ENCODE measurements at places on chromosomes 5 and 9.
A peak's percentile ranks its signal among the peaks of the same experiment; 100 is the strongest.

DNA sequence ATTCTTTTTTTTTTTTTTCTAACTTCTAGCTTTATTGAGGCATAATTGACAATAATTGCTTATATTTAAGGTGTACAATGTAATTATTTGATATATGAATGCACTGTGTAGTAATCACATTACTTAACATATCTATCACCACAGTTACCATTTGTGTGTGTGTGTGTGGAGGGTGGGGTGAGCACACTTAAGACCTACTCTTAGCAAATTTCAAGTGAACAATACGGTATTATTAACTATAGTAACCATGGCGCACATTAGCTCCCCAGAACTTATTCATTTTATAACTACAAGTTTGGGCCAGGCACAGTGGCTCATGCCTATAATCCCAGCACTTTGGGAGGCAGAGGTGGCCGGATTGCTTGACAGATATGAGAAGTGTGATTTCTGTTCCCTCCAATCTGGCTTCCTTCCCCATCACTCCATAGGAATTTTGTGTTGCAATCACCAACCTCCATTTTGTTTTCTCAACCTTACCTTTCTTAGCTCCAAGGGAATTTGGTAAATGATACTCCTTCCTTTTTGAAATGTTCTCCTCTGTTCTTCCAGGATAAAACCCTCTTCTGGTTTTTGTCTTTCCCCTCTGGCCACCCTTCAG is 14.9 kb downstream of the TXN start:
- DNase-seq, result no peak

DNA sequence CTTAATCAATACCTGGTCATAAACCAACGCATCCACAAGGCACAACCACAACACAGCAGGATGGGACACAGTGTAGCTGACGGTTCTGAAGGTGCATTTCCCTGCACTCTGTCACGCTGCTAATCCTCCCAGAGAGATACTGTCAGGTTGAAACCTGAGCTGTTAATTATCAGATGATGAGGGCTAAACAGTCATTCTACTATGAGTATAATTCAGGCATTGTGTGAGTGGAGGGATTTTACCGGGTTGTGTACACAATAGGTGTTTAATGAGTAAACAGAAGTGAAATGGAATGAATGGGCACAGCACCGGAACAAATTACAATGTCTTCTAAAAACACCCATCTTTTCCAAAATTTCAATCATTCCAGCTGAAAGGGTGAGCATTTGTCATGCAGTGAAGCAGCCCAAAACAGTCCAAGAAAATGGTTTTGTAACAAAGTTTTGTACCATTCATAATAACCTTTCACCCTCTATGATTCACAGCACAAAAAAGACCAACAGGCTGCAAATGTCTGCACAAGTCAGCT is 71.5 kb downstream of the ABCA1 start:
- DNase-seq, result no peak

DNA sequence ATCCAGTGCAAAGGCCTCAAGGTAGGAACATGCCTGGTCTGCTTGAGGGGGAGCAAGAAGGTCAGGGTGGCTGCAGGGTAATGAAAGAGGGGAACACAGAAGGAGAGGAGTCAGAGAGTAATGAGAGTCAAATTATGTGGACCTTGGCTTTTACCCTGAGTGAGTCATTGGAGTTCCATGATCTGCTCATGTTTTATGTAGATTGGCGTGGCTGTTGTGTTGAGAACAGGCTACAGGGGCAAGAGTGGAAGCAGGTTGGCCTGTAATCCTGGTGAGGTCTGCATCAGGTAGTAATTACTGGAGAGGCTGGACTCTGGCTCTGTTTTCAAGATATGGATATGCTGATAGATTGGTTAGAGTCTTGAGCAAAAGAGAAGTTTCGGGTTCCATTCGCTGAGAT is 177.7 kb upstream of the NR3C1 start:
- no peak for DNase-seq

- no peak for DNase-seq
Observed at GRCh38 chr9:127095411-127095810, 27.0 kb downstream of the ANGPTL2 start.

GRCh38 chr9:99085949-99086948 is 18.7 kb upstream of the TGFBR1 start:
- DNase-seq, result no peak

- DNase-seq, result no peak
Observed at GRCh38 chr5:173640156-173640804, 23.8 kb upstream of the BOD1 start.

GRCh38 chr9:36136272-36136893 is at the start of gene GLIPR2:
Gene GLIPR2 (plus strand): TSS chr9:36136733. CDS start chr9:36136779, 46 bp downstream.
- DNase-seq, result peak; percentile 73

DNA sequence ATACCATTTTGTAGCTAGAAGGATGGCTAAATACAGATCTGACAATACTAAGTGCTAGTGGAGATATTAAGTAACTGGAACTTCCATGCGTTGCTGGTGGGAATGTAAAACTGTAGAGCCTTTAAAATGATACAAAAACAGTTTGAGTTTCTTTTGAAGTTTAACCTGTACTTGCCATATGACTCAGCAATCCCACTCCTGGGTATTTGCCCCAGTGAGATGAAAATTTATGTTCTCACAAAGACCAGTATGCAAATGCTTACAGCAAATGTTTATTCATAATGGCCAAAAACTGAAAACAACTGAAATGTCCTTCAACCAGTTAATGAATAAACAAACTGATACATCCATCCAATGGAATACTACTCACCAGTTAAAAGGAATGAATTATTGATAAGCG is 137.3 kb downstream of the SLC12A2 start:
- no peak for DNase-seq

GRCh38 chr9:4638968-4639367 is 23.1 kb upstream of the PLPP6 start:
- no peak for DNase-seq

- peak; percentile 23 for DNase-seq
Observed at GRCh38 chr9:37747271-37747753, 6.3 kb upstream of the TRMT10B start.

- peak; percentile 46 for DNase-seq
Observed at GRCh38 chr5:179530069-179530998, 20.0 kb upstream of the RUFY1 start.

DNA sequence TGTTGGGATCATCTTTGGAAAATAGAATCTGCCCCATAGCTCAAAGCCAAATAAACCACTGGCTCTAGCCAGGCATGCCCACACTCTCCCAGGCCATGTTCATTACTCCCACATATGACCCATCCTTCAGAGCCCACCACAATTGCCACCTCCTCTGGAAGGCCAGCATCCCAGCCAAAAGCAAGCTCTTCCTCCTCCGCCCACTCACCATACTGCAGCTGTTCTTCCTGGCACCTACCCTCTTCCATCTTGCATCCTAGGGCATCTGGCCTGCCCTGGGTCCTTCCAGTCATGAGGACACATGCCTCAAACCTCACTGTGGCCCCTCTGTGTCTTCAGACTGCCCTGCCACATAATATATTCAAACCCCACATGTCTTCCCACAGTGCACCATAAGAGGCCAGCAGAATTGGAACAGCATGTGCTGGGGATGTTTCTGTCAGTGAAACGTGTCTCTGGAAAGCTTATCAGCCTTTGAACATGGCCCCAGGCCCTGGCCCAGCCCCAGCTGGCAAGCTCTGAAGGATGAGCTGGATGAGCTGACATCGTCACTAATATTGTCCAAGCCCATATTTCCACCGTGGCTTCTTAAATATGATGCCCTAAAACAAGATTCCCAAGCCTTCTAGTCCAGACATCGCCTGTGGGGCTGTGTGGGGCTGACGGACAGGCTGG is 230.8 kb downstream of the AGTPBP1 start:
- DNase-seq, result no peak

DNA sequence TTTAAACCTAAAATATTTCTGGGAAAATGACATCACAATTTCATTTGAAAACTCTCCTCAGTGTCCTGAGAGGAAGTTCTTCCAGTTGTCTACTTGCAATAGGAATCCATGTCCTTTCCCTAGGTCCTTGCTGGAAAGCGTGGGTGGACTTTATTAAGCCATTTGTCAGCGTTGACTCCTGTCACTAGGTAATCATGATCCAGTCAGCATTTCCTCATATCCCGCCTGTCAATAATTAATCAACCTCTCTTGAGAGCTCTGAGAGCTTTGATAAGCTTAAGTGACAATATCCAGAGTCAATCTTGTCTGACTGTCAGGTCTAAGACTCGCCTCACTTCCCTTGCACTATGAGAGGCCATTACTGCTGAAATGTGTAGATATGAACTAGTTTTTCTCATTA is 107.2 kb upstream of the SLIT3 start:
- DNase-seq, result no peak

DNA sequence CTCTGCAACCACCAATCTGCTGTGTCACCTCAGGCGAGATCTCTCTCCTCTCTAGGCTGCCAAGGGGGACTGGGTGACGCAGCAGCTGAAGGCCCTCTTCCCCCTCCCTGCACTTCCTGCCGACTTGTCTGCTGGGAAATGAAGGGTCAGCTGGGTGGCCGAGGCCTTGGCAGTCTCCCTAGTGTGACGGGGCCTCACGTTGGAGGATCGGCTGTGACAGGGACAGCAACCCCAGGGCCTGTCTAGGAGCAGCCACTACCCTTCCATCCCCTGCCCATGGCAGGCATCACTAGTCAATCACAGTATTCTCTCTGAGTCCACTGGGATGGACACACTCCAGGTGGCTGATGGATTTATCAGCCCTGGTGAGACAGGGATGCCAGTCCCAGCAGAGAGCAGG is 107.3 kb upstream of the SARDH start:
- DNase-seq, result no peak

DNA sequence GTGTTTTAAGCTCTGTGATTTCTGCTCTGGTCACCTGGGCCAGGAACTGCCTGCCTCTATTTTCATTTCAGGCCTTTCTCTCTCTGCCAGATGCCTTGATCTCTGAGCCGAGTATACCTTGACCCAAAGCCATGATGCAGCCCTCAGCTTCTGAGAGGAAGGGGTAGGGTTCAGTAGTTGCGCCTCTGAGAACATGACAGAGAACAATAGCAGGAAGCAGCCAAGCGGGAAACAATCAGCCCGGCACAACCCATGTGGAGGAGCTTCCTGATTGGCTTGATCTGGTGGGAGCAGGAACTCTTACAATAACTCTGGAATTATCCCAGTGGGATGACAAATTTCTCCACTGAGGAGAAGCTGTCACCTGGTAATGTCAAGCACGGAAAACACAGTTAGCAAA is 127.4 kb downstream of the PALM2AKAP2 start:
- DNase-seq, result no peak

DNA sequence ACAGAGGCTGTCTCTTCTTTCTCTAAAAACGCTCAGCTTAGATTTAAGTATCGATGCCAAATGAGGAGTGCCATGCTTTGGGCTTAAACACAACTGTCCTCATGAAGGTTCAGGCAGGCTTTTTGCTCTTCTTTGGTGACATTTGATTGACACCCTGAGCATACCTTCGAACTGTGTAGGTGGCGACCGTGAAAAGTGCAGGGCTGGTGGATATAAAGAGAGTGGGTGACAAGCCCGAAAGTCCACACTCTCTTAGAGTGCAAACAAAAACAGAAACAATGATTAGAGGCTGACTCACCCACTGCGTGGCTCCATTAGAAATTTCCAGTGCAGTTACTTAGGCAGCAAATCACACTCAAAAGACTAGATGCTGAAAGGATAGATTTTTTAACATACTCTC is 141.7 kb downstream of the SYK start:
- DNase-seq, result no peak

DNA sequence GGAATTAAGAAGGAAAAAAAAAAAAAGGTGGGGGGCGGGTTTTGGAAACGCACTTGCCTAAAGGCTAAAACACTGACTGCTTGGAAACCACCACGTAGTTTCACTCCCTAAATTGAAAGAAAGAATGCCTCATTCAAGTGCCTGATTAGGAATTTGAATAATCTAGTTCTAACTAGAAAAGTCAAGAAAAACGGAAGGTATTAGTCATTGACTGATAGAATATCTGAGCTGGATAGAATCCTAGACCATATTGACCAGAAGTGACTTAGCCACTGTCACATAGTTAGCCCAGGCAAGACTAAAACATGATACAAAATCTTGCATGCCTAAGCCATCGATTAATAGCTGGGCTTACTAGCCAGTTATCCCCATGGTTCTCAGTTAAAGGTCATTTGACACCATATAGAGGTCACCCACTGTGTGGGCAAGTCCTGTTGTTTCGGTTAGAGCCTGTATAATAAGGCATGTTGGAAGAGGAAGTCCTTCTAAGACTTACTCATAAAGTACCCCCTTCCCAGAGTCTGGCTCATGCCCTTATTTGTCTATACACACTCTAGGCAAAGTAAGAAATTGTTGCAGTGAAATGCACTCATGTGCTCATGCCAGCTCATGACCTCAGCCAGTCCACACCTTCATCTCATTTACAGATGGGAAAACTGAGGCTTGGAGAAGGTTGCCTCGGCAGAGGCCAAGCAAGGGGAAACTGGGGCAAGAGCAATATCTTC is 40.2 kb downstream of the SH3RF2 start:
- DNase-seq, result no peak

DNA sequence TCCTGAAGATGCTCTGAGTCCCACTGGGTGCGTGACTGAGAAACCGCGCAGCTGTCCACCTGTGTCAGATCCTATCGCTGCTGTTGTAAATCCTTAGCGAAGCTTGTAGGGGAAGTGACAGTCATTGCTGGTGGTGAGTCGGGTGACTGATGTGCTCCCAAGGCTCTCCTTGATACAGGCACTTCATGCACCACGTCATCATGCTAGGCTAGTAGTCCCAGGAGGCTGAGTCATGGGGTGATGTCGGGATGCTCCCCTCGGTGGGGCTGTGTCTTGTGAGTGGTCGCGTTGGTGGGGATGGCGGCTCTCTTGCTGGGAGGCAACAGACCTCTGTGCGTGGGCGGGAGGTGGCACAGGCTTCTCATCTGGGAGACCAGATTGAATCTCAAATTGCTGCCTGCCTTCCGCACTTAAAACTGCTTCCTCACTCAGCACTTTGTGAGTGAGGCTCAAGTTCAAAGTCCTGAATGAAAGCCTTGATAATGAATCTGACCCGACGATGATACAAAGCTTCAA is 84.7 kb downstream of the CSNK1A1 start:
- no peak for DNase-seq

GRCh38 chr5:139851558-139851957 is 56.0 kb downstream of the PSD2 start:
- no peak for DNase-seq

DNA sequence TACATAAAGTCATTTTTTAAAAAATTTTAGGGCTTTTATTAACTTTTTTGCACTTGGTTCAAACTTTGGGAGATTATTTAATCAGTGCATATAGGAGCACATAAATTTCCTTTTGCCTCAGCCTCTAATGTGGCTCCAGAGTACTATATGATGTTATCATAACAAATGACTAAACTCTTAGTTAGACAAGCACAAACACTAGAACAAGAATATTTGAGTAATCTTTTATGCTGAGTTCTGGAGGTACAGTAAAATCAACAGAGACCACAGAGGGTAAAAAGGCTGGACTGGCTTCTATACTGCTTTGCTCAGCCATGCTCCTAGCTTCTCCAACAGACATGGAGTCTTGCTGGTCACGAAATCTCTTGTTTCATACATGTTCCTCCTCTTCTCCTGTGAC is 52.5 kb upstream of the SGCD start:
- no peak for DNase-seq

Data from activated T-helper 9 cell treated with anti-CD3 and anti-CD28 coated beads, Interleukin-2, amount 50 U/mL, for 16 hours (primary cell).